ENCODE measurements at places on chromosomes 16 and 17. TPM values are rescaled to one million over a fixed set of nuclear protein-coding genes. Genes with fewer than 3 reads are reported as not detected.
A peak's percentile ranks its signal among the peaks of the same experiment; 100 is the strongest.

DNA sequence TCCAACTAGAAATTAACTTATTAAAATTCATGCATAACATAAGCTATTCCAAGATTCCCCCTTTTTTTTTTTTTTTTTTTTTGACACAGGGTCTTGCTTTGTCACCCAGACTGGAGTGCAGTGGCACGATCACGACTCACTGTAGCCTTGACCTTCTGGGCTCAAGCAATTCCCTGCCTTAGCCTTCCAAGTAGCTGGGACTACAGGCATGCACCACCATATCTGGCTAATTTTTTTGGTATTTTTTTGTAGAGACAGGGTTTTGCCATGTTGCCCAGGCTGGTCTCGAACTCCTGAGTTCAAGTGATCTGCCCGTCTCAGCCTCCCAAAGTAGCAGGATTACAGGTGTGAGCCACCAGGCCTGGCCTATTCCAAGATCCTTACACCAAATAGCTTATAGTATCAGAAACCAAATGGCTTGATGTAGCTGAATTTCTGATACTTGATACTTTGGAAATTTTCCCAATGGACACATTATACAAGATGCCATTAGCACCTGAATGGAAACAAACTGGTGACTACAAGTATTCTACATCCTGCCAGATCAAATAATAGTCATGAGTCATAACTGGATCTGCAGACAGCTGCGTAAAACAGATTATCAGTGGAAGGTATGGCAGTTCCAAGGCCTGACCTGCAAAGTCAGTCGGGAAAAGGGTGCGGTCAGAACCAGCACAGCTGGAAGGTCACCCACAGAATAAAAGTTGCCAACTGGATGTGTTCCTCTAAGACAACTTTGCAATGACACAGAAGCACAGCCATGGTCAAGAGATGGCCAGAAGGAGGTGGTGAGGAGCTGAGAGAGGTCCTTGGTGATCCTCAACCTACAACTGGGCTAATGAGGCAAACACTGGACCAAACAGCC, 14.5 kb downstream of the TUBG1 start:
- no peak for DNase-seq

DNA sequence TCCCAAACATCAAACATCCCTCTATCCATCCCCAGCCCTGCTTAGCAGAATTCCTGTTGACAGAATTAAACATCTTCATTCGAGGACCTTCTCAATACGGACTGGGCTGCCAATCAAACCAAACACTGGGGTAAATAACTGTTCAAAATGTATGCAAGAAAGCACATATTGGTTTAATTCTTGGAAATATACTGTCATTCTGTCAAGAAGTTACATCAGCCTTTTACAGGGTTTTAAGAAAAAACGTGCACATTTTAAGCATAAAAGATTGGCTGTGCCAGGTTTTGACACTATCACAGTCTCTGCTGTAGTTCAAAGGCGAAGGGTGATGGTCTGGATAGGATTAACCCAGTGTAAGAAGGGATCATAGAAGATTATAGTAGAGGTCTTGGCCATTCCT, 25.1 kb upstream of the CCNF start:
- DNase-seq, result no peak

- no peak for DNase-seq
These were observed 61.3 kb upstream of the SIAH1 start for GRCh38 chr16:48446534-48446920.

GRCh38 chr16:61128545-61129323, 907.5 kb downstream of the CDH8 start:
- no peak for DNase-seq

- DNase-seq, result peak; percentile 68
These were observed 288.6 kb upstream of the ELAC2 start for GRCh38 chr17:13306310-13306962.

DNA sequence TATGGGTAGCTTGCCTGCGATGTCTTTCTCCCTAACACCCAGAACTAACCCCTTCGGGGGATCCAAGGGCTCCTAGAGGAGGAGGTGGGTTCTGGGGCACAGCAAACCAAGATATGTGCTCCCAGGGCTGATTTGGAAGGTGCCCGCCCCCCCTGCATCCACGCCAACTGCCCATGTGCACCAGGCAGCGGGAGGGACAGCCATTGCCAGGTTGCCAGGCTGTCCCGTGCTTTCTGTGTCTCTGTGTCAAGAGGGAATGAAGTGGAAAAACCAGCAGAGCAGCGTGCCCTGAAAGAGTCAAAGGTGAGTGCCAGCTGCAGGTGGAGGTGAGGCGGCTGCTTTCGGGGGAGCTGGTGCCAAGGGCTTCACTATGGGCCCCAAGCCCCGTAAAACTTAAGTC, 6.4 kb downstream of the TEKT5 start:
- DNase-seq, result no peak

DNA sequence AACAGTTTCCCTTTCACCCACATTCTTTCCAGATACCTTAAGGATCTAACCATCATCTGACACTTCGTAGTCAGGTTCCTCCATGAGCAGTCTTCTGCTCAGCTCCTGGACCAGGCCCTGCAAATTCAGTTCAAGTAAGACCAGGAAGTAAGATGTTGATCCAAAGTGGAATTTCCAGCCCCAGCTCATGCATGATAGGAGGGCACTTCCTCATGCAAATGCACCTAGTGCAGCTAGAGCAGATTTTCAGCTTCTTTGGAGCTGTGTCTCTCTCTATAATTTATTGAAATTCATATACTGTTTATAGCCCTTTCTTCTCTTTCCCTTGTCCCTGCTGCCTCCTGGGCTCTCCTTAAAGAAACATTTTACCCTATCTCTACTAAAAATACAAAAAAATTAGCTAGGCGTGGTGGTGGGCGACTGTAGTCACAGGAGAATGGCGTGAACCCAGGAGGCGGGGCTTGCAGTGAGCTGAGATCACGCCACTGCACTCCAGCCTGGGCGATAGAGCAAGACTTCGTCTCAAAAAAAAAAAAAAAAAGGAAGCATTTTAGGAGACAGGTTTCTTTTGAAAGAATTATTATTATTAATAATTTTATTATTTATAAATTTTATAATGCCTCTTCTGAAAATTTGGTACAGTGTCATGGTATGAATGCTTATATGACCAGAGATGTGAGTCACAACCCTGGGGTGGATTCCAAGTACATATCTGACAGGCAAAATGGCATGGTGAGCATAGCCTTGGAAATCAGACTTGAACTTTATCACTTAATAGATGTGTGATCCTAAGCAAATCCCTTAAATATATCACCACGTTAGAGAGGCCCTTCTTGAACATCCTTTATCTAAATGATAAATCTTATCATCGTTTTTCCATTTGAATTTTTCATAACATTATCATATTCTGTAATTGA, 94.3 kb downstream of the SSH2 start:
- peak; percentile 12 for DNase-seq

Gene BCL6B
- 17.8 TPM for total RNA-seq

Gene GALR2
- total RNA-seq, result 0.27 TPM

GRCh38 chr17:16939606-16940115, 32.3 kb downstream of the TNFRSF13B start:
- DNase-seq, result no peak

Gene HOXB5
- 0.54 TPM for total RNA-seq
